ENCODE measurements at places on chromosomes 3 and 15.

DNA sequence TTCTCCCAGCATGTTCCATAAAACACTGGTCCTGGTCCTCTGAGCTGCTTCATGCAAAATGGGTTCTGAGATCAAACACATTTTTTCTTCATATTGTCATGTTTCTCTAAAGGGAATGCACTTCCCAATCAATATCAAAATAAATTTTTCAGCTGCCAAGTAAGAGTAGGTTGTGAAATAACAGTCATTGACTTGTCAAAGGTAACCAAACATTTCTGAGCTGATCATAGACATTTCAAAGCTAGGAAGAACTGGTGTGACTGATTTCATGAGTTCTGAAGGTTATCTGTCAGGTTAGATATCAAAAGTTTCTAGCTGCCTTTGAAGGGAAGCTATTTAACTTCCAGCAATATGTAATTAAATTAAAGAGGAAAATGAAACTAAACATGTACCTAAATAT lies 770.9 kb downstream of the TBL1XR1 start:
- DNase-seq: no peak

- DNase-seq: no peak
Measured at GRCh38 chr3:121914081-121914998, 20.1 kb downstream of the SLC15A2 start.

GRCh38 chr15:65409036-65409631 lies 13.6 kb downstream of the IGDCC4 start:
- no peak for DNase-seq

- DNase-seq: no peak
Measured at GRCh38 chr15:40878785-40879184, 4.8 kb upstream of the RHOV start.

DNA sequence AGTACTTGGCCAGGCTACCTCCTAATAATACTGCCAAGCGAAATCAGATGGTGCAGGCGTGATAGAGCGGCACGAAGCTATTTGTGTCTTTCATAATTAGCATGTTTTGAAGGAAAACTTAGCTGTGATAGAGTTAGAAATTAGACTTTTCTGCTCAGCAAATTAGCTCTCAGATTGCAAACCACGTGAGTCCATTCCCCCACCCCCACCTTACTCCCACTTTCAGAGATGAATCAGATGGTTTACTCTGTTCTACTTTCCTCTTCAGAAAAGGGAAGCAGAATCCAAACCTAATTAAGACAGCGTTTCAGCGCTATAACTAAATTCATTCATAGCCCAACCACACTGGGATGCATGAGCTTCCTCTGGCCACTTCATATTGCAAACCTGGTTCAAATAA lies 214.6 kb downstream of the SLCO3A1 start:
- no peak for DNase-seq

DNA sequence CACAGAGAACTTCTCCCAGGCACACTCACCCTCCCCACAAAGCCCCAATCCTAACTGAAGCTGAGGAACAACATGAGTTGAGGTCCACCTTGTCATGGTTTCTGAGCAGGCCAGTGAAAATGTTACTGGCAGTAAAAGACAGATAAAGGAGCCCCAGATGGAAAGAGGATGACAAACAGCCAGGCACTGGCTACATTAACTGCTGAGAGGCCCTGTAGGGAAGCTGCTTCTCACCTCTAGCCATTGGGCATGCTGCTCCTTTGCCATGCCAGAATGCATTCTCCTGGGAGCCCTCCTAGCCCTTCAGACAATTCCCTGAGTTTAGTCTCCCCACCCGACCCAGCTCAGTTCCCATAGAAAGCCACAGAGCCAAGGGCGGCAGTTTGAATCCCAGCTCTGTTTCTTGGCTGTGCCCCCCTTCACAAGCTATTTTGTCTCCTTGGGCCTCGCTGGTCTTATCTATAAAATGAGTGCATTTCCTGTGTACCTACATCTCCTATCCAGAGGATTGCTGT lies 60.5 kb downstream of the LMCD1 start:
- DNase-seq: no peak

DNA sequence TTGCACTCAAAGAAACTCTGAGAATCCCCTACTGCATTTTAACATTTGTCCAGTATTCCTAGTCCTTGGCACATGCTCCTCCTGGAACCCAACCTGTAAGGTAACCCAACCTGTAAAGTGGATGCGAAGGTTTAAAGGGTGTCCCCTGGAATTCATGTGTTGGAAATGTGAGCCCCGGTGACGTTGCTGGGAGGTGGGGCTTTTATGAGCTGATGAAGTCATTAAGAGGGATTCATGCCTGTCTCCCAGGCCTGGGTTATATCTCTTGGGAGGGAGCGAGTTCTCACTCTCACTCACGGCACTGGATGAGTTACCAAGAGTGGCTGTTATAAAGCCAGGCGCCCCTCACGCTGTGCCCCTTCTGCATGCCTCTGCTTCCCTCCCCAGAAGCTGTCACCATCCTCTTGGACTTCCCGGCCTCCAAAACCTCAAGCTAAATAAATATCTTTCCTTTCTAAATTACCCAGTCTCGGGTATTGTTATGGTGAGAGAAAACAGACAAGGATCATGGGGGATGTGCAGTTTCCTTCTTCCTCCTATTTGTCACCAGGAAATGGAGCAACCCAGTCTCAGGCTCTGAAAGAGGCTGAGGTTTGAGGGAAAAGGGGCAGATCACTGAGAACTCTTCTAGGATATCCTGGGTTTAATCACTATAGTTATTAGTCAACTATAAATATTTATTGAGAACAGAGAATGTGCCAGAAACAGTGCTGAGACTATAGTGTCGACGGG lies 7.6 kb downstream of the XXYLT1 start:
- DNase-seq: no peak

- DNase-seq: no peak
Measured at GRCh38 chr3:18217507-18218174, 207.5 kb downstream of the SATB1 start.

DNA sequence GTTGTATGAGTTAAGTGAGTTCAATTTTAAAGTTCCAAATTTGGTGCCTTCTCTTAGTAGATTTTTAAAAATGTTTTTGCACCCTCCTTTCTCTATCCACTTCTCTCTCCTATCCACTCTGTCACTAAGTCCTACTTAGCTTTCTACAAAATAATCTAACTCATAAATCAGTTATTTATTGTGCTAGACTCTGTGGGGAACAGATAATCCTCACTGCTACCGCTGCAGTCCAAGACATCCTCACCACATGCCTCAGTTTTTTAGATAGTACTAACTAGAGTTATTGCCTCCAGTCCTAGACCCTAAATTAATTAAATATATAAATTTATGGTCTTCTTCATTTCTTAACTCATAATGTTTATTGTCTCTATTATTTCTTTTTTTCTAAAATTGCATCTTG lies 576.3 kb downstream of the GRM7 start:
- no peak for DNase-seq

DNA sequence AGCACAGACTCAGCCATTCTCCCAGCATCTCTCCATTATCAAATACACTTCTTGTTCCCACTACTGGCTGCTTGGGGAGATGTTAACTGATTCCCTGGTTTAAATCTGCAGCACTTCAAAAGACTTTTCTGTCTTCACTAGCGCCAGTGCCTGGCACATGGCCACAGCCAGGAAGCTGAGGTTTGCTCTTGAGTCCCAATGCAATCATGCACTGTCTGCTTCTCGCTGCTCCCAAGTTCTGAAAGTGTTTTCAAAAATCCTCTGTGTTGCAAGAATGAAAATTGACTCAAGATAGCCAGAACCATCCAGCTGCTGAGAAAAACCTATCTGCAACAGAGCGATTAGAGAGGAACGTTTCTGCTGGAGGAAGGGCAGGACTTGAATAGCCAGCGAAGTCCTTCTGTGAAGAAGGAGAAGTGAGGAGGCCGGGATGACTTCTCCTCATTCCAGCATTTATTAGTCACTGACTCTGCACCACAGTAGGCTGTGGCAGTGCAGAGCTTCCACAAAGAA lies 358.4 kb upstream of the NR2F2 start:
- DNase-seq: no peak

- peak; percentile 18 for DNase-seq
Measured at GRCh38 chr15:80003171-80003570, 32.2 kb upstream of the BCL2A1 start.

- peak; percentile 90 for DNase-seq
Measured at GRCh38 chr3:45137656-45138181, 8.5 kb downstream of the CDCP1 start.

- no peak for DNase-seq
Measured at GRCh38 chr15:101295607-101296161, 636 bp upstream of the SNRPA1 start.

- no peak for DNase-seq
Measured at GRCh38 chr3:24843955-24844354, 349.3 kb upstream of the THRB start.

DNA sequence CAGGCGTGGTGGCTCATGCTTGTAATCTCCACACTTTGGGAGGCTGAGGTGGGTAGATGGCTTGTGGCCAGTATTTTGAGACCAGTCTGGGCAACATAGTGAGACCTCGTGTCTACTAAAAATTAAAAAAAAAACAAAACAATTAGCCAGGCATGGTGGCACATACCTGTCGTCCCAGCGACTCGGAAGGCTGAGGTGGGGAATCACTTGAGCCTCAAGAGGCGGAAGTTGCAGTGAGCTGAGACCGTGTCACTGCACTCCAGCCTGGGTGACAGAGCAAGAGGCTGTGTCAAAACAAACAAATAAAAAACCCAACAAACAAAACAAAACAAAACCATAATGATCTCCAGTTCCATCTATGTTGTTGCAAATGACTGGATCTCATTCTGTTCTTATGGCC lies 341.3 kb upstream of the CFAP20DC start:
- no peak for DNase-seq

GRCh38 chr3:191330530-191331048 lies 263 bp upstream of the UTS2B start:
- no peak for DNase-seq

- DNase-seq: no peak
Measured at GRCh38 chr3:186815435-186815834, 9.2 kb upstream of the RFC4 start.

GRCh38 chr3:41224120-41224806 lies 25.0 kb downstream of the CTNNB1 start:
- DNase-seq: no peak

DNA sequence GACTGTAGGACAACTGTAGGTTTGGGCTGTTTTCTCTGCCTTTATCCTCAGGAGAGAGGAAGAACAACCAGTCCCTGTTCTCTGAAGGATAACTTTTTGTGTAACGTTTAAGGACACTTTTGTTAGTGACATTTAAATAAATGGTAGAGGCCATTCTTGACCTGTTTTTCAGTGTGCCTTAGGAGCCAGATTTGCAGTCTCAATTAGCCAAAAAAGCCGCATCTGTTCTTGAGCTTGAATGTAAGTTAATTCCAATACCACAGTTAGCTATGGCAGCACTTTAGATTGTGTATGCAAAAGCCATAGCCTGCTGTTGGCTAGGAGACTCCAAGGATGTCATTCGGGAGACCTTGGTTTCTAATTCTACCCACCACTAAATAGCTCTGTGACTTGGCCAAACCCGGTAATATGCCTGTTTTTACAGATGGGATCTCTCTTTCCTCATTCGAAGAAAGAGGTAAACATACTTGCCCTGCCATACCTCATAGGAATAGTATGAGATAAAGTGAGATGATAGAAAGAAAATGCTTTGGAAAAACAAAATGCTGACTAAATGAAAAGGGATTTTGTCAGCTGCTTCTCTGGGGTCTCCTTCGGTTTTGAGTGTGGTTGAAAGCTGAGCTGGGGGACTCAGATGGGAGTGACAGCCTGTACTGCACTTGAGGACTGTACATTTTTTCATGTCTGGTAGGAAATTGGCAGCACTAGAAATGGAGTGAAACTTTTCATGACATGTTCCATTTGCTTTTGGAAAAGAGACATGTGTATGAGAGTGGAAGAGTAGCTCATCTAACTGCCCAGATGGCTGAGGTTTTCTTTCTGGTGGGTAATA lies 57.3 kb upstream of the ROPN1 start:
- no peak for DNase-seq

DNA sequence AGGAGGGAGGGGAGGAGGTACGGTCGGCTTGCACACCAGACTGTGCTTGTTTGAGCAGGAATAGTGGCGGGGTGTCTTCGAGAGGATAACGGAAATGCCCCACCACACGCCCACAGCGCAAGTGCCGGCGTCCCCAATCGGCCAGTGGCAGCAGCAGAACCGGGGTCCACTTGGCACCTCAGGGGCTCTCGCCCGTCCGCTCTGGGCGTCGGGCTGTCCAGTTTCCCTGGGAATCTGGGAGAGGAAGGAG lies 53.7 kb downstream of the CCDC54 start:
- peak; percentile 68 for DNase-seq

DNA sequence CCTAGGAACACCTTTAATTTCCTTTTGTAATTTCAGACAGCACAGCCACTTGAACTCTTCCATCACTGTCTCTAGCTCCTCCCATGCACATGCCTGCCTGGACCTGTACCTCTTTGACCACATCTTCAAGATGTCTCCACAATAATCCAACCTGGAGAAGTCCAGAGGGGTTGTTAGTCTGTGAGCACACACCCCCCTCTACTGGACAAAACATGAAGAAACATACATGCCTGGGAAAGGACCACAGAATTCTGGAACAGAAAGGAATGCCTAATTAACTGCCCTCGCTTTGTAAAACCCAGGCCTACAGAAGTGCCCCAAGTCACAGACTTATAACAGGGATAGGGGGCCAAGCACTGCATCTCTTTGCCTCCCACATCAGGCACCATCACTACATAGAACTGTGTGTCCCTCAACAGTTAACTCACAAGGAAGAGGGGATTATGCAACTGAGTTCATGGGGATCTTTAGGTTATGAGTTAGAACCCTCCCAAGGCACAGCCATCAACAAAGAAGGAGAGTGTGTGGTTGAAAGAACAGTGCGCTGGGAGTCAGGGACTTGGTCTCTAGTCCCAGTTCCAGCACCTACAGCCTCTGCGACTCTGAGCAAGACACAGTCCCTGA lies 61.7 kb downstream of the FMN1 start:
- DNase-seq: peak; percentile 31

- DNase-seq: peak; percentile 28
Measured at GRCh38 chr3:111715911-111716523, 120.9 kb upstream of the ZBED2 start.

DNA sequence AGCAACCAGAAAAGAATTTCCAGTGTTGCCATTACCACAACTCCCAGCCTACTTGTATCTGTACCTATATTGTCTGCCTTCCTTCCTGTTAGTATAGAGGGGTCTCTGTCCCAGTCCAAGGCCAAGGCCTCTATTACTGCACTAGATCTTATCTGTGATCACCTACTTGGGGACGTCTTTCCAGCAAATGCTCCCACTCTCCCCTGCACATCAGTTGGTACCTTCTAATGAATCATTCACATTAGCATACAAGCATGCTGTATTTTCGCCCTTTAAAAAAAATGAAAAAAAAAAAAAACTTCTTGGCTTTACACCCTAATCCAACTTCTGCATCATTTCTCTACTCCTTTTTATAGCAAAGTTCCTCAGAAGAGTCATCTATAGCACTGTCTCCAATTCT lies 4.8 kb upstream of the AVEN start:
- DNase-seq: no peak

DNA sequence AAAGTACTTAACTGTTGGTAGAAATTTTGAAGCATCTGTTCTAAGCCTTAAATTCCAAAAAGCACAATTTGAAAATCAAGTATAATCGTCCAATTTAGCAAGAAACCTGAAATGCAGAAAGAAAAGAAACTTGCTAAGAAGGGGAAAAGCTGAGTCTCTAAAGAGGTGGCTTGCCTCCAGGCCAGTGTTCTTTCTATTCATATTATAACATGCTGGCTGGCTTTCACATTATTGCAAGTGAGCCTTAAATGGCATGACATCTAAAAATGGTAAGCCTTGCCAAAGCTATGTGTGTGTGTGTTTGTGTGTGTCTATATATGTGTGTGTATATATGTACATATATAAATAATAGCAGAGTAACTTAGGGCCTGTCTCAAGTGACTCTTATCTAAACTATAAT lies 89.5 kb downstream of the FGF12 start:
- no peak for DNase-seq

Measured in erythroblast (primary cell).